Pericardium fibroblast (primary cell): ENCODE measurements at places on chromosomes 7 and 10. TPM values are rescaled to one million over a fixed set of nuclear protein-coding genes. Genes with fewer than 3 reads are reported as not detected.

RET gene
- 0.35 and 3.0 TPM in 2 replicates for total RNA-seq

ANK3 gene
- 13.8 and 40.6 TPM in 2 replicates for total RNA-seq

ACSL5 gene
- 4.3 and 6.5 TPM in 2 replicates for total RNA-seq

NUDT13 gene
- 3.0 and 11.0 TPM in 2 replicates for total RNA-seq

MRC1 gene
- total RNA-seq: 0.09 TPM in 1 of 2 replicates, not detected in the other

HOXA13 gene
- not detected in 2 replicates for total RNA-seq

ITGB8 gene
- 6.0 and 16.3 TPM in 2 replicates for total RNA-seq

HOGA1 gene
- total RNA-seq: 0.17 and 0.58 TPM in 2 replicates

GPR26 gene
- total RNA-seq: not detected in 2 replicates

GDF10 gene
- under 0.01 TPM in 1 of 2 replicates, not detected in the other for total RNA-seq

ZNF239 gene
- total RNA-seq: 1.2 and 4.3 TPM in 2 replicates

SLC18A3 gene
- not detected in 2 replicates for total RNA-seq

MRM2 gene
- 13.2 and 14.6 TPM in 2 replicates for total RNA-seq

TAS2R5 gene
- 0.47 and 2.0 TPM in 2 replicates for total RNA-seq

ANKRD7 gene
- 0.26 TPM in 1 of 2 replicates, not detected in the other for total RNA-seq

CPA4 gene
- 18.0 and 49.9 TPM in 2 replicates for total RNA-seq

MYH16 gene
- not detected in 2 replicates for total RNA-seq

ZRANB1 gene
- total RNA-seq: 13.5 and 14.1 TPM in 2 replicates

NPC1L1 gene
- total RNA-seq: not detected in 2 replicates

C7orf57 gene
- not detected in 2 replicates for total RNA-seq

DENND2A gene
- total RNA-seq: 8.8 and 15.3 TPM in 2 replicates

MYL10 gene
- total RNA-seq: not detected in 2 replicates

NPY4R gene
- total RNA-seq: 0.82 TPM in 1 of 2 replicates, not detected in the other

TRIM73 gene
- total RNA-seq: under 0.01 and 0.70 TPM in 2 replicates

ODAD2 gene
- total RNA-seq: 0.47 TPM in 1 of 2 replicates, not detected in the other
